Substantia nigra (tissue), 51 donors: ENCODE measurements at places on chromosomes 13 and 19.
A peak's percentile ranks its signal among the peaks of the same experiment; 100 is the strongest.

GRCh38 chr13:32538621-32539246 is at the start of gene N4BP2L2:
Gene N4BP2L2, minus strand, starts transcription at chr13:32538795. Its CDS starts 1,768 bp downstream, at chr13:32537027.
- peak; percentile 90 for DNase-seq

DNA sequence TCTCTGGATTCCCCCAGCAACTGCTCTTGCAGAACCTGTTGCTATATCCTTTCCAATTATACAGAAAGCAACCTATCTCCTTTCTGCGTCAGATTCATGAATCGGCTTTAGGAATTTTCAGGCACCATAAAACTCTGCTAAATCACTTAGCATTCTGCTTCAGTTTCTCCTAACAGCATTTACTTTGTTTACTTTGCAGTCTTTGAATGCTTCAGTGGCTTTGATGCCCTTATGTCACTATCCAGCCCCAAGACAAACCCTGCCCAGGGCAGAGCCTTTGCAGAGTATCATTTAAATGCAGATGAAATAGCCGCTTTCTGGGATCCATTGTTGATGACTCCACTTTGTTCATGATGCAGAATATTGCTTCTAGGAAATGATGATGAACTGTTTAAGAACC is 43.1 kb downstream of the SLITRK1 start:
- DNase-seq: no peak

GRCh38 chr13:72208112-72208645 is 341.2 kb upstream of the DACH1 start:
- no peak for DNase-seq

GRCh38 chr13:23871616-23872220 is 17.5 kb downstream of the MIPEP start:
- DNase-seq: no peak

DNA sequence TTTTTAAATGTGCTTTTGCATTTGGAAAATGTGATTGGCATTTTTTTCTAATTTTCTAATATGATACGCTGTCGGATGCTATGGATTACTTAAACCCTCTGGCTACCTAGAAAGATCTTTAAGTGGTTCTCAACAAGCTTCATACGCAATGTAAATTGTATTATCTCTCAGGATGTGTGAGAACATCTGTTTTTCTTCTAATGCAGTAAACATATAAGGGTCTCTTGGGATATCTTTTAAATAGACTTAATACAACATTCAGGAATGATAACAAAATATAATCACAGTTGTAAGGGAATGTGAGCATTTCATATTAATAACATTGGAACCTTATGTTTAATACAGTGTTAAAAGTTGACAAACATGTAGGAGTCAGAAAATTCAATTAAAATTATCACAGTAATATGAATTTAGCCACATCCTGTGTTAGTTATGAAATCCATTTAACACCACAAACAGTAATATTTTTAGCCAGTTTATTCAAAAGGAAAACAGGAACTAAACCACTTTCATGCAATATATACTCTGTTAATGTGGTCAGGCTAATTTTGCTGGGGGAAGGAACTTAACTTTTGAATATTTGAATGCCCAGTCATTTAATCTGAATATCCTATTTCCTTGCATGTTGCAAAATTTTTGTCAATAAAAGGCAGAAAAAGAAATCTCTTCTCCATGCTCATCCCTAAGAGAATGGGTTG is 15.0 kb upstream of the ALOX5AP start:
- no peak for DNase-seq

GRCh38 chr13:30873499-30873898 is 32.6 kb upstream of the MEDAG start:
- no peak for DNase-seq

DNA sequence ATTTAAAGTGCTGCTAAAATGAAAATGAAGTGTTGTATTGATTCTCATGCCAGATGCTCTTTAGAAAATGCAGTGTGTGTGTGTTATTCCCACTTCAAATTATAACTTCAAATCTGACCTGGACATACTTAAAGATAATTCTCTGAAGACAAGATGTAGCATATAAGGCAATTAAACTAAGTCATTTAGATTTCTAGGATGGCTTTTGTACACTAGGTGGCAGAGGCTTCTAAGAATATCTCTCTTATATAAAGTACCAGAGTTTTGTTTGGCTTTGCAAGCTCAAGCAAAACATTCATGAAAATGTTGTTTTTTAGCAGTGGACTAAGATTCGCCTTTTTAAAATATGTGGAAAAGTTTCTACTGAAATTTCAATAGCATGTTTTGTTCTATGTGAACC is 407.2 kb downstream of the GPC5 start:
- no peak for DNase-seq

DNA sequence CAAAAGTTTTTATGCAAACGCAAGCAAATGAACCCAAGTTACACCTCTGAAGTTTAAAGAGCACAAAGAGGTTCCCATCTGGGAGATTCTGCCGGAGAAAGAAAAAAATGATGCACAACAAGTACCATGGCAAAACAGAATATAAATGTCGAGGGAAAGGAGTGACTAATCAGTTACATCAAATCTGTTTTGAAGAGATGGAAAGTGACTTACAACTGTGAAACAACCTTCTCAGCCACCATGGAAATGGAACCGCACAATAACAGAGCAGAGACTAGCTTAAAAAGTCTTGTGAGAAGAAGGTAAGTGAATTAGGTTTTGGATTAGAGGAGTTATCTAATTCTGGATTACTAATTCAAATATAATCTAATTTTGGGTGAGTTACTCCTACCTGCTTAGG is 2.4 kb downstream of the HSPH1 start:
- no peak for DNase-seq

DNA sequence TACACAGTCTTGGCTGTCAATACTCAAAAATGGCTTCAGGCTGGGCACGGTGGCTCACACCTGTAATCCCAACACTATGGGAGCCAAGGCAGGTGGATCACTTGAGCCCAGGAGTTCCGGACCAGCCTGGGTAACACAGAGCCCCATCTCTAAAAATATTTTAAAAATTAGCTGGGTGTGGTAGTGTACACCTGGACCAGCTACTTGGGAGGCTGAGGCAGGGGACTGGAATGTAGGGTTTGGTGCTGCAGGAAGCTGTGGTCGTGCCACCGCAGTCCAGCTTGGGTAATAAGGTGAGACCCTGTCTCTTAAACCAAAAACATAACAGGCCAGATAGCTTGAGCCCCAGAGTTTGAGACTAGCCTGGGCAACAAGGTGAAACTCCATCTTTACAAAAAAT is 6.7 kb upstream of the CHERP start:
- DNase-seq: no peak

DNA sequence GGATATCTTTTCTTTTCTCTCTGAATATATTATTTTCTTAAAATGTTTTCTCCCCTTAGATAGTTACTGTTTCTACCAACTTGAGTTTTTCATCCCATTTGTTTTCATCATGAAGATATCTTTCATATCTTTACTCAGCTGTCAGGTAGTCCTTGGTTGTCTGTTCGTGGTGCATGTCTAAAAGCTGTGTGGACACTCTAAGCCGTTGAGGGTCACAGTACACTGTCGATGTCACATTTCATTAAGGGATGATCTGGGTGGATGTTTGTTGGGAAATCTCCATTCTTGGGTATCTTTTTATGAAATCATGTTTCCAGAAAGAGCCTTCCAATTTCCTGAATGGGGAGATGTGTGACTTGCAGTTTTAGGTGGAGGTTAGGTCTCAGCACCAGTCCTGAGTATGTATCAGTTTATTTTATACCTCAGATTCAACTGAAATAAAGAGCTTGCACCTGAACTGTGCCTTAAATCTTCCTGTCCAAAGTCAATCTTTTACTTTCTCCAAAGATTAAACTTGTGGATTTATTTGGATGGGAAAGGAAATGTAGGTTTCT is 23.2 kb downstream of the ZMYM2 start:
- DNase-seq: no peak

- no peak for DNase-seq
These were observed 35.8 kb downstream of the MRPL57 start for GRCh38 chr13:21212138-21212775.

DNA sequence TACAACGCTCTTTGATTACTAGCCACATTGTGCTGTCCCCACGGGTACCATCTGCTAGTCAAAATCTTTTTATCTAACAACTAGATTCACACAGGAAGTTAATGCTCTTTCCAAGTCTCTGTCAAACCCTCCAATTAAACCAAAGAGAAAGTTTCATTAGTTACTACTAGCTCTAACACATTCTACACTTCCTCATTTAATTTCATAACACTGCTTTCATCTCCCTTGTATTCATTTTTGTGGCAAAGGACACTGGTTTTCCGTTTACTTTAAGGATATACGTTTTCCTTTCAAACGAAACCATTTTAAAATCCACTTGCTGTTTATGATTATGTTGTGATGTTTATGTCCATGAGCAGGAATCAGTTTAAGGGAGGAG is 5.3 kb downstream of the DYRK1B start:
- no peak for DNase-seq

GRCh38 chr19:39275578-39275977 is 7.4 kb downstream of the IFNL2 start:
- DNase-seq: no peak

GRCh38 chr13:75647126-75647784 is 11.1 kb downstream of the LMO7 start:
- DNase-seq: no peak

GRCh38 chr19:15280048-15280725 is 47.9 kb upstream of the EPHX3 start:
- DNase-seq: no peak

DNA sequence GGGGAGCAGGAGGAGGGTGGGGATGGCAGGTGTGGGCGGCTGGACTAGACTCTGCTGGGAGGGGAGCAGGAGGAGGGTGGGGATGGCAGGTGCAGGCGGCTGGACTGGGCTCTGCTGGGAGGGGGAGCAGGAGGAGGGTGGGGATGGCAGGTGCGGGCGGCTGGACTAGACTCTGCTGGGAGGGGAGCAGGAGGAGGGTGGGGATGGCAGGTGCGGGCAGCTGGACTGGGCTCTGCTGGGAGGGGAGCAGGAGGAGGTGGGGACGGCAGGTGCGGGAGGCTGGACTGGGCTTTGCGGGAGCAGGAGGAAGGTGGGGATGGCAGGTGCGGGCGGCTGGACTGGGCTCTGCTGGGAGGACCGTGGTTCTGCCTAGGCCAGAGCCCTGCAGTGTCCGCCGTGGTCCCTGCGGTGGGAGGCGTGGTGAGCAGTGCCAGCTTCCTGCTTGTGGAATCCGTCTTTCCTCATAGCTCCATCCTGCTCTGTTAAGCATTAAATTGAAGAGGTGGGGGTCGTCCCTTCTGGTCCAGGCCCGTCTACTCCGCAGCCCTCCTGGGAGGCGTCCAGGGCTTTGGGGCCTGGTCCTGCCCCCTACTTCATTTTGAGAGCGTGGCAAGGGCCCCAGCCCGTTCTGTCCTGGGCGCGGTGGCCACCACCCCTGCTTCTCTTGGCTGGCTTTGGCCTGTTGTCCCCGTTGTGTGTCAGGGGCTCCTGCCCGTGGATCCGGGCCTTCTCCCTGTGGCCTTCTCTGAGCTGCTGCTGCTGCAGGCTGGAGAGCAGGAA is 4.7 kb downstream of the SPPL2B start:
- DNase-seq: no peak

- no peak for DNase-seq
These were observed 185.7 kb downstream of the VWA8 start for GRCh38 chr13:41775251-41775650.

- DNase-seq: no peak
These were observed 20.0 kb downstream of the CNFN start for GRCh38 chr19:42370068-42370520.

DNA sequence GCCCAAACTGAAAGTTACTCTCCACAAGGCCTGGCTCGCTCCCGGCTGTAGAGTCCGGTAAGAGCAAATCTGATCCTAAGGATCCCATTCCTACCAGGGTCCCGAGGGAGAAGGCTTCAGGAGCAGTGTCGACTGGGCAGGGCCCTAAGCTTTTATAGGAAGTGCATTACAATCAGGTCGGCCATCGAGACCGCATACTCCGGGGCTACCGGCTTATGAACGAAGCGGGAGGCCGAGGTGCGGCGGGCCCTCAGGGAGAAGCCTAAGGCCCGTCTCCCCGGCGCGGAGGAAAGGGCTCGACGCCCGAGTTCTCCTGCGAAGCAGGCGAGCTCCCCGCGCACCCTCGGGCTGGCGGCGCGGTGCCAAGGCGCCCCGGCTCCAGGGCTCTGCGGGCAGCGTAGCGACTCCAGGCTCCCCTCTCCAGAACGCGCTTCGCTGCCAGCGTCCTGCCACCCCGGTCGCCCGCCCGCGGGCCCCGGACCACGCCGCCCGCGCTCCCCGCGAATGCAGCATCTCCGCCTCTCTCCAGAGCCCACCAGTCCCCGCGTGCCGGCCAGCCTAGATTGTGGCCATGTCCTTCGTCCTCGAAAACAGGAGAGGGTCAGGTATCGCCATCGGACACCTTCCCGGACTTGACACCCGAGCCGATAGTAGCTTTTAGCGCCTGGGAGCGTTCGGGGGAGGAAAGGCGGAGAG is 1.4 kb downstream of the EFNB2 start:
- no peak for DNase-seq

- DNase-seq: no peak
These were observed 34.4 kb downstream of the LYL1 start for GRCh38 chr19:13068085-13068846.

GRCh38 chr19:48740164-48740972 is at the start of gene RASIP1:
Gene RASIP1, minus strand, starts transcription at chr19:48740610. Its CDS starts 328 bp downstream, at chr19:48740282.
- DNase-seq: no peak

GRCh38 chr13:35961461-35962220 is 169.5 kb downstream of the DCLK1 start:
- DNase-seq: no peak

- DNase-seq: no peak
These were observed 38.5 kb downstream of the DPF1 start for GRCh38 chr19:38185562-38185961.

GRCh38 chr13:43303033-43303729 is 279.8 kb downstream of the DNAJC15 start:
- DNase-seq: peak; percentile 63

DNA sequence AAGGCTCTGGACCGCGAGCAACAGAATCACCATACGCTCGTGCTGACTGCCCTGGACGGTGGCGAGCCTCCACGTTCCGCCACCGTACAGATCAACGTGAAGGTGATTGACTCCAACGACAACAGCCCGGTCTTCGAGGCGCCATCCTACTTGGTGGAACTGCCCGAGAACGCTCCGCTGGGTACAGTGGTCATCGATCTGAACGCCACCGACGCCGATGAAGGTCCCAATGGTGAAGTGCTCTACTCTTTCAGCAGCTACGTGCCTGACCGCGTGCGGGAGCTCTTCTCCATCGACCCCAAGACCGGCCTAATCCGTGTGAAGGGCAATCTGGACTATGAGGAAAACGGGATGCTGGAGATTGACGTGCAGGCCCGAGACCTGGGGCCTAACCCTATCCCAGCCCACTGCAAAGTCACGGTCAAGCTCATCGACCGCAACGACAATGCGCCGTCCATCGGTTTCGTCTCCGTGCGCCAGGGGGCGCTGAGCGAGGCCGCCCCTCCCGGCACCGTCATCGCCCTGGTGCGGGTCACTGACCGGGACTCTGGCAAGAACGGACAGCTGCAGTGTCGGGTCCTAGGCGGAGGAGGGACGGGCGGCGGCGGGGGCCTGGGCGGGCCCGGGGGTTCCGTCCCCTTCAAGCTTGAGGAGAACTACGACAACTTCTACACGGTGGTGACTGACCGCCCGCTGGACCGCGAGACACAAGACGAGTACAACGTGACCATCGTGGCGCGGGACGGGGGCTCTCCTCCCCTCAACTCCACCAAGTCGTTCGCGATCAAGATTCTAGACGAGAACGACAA is 1.8 kb downstream of the PCDH17 start:
- peak; percentile 74 for DNase-seq
